AG20443 (cell line): ENCODE measurements at places on chromosomes 2 and 18.

GRCh38 chr2:20558391-20559150, 92.3 kb downstream of the HS1BP3 start:
- DNase-seq: no peak

DNA sequence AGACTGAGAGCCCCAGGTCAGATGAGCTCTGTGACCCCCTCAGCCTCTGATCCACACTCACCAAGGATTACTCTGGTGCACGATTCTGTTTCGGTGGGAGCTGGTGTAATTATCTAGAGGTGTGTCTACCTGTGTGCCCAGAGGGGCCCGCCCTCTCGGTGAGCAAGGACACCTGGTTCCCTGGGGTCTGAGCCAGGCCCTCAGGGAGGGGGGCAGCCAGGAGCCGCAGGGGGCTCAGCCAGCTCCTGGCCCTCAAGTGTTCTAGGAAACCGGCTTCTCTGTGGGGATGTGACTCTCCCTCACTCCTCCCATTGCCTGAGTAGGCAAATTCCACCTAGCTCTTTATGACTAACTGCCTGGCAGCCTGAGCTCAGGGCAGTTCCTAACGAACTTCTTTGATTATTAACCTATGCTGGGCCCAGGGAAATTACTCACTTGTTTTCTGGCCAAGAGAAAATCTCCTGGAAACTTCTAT, 17.4 kb downstream of the AGAP1 start:
- DNase-seq: peak; percentile 93

DNA sequence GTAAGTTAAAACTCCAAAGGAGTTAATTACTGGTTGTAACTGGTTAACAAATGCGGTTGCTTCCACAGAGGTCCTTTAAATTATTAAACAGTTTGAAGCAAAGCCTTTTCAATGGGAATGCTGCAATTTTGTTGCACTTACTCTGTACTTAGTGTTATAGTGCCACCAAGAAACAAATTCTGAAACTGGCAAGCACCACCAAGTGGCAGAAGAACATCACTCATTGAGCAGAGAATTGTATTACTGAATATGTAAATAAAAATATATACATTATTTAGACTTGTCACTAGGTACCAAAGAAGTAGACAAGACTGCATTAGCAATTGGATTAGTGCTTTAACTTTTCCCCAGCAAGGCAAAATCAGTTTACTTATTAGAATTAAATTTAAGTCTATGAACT, 2.6 kb upstream of the TMEFF2 start:
- peak; percentile 4 for DNase-seq

GRCh38 chr2:236874866-236875481, 210.7 kb upstream of the COPS8 start:
- no peak for DNase-seq

GRCh38 chr2:112606547-112606946, 22.1 kb downstream of the CHCHD5 start:
- no peak for DNase-seq

GRCh38 chr2:241003047-241003360, 4.6 kb downstream of the SNED1 start:
- DNase-seq: no peak

GRCh38 chr2:101328474-101329007, 20.0 kb upstream of the RNF149 start:
- DNase-seq: no peak

DNA sequence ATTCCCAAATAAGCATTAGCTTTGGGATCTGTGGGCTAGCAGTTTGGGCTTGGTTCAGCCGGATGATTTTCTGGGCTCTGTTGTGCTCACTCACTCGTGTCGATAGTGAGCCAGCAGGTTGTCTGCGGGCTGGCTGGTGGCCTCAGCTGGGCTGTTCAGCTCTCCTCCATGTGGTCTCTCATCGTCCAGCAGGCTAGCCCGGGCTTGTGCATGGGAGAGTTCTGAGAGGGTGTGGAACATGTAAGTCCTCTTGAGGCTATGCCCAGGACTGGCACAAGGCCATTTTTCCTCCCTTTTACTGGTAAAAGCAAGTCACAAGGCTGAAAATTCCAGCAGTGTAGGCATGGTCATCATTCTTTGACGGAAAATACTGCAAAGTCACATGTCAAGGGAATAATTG, 38.5 kb downstream of the NTSR2 start:
- DNase-seq: no peak

DNA sequence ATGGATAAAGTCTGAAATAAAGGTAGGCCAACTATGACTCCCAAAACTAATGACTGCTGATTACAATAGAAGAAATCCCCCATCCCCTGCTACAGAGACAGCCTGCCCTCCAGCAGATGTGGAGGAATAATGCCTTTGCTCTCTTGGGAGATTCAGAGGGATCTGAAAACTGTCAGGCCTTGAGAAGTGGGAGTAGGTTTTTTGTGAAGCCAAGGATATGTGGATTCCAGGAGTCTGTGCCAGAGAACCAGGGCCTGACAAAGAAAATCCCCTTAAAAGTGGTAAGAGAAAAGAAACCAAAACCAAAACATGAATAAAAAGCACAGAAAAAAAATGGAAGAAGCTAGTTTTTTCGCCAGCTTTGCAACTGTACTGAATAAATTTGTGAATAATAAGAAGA, 397.6 kb downstream of the ZNF521 start:
- DNase-seq: no peak

GRCh38 chr2:101012054-101012705, 10.1 kb downstream of the RPL31 start:
- DNase-seq: no peak

DNA sequence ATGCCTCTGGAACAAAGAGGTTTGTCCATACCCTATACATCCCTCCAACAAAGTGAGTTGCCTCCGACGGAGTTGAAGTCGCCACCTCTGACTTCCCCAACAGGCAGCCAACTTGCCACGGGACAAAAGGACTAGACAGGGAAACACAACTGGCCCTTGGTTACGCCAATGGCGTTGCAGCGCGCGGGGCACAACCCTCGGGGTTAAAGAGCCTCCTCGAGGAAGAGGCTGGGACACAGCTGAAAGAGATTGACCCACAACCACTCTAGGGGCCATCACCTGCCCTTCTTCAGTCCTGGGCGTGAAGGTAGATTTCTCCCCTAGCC, 545 bp downstream of the GTF3C2 start:
- DNase-seq: peak; percentile 60

DNA sequence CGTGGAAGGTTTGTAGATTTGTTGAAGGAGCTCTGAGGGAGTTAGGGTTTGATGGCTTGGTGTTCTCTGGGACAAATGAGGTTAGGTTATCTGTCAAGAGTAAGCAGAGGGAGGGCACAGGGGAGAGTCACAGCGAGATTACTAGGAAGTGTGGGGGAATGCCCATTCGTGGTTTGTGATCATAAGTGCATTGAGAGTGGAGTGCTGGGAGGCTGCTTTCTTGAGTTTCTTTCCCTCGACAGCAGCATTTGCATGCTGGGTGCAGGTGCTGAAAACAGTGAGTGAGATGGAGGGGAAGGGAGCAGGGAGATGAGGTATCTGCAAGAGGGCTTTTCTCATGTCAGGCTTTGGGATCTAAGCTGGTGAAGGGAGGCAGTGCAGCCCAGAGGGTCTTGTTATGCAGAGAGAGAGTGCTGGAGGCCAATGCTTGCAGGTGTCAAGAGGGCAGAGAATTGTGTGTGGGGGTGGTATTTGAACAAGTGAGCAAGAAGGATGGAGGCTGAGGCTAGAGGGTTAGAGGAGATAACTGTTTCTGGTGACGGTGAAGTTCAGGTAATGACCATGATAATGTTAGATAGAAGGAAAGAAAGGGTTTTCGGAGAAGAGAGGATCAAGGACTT, 8.8 kb downstream of the RALB start:
- DNase-seq: no peak

GRCh38 chr18:62643181-62643580, 72.2 kb upstream of the PHLPP1 start:
- DNase-seq: no peak

DNA sequence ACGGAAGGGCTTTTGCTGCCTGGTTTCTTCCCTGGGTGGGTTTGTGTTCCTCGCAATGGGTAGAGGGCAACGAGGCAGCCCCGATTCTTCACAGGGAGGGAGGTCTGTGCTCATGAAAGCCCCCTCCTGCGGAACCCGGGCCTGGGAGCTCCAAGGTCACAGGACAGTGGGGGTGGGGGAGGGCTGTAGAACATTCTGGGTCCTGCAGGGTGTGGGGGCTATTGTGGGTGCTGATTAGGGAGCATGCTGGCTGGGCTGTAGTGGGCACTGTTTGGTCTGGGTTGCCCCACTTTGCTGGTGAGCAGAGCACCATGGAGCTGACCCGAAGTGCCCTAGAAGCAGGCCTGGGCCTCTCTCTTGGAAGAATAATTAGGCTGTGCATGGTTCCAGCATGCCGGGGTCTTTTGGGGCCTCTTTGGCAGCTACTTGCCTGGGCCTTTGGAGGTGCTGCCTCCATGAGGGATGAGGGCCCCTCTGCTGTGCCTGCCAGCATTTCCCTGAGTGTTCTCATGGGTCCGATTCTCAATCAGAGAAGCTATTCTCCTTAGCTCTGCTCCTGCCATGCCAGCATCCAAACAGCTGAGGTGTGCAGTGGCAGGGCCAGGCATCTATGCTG, 232.2 kb upstream of the HS6ST1 start:
- DNase-seq: no peak

GRCh38 chr2:59806486-59806885, 747.0 kb downstream of the BCL11A start:
- DNase-seq: no peak
